Fibroblast of lung (primary cell): ENCODE measurements at places on chromosomes 16 and 17.

DNA sequence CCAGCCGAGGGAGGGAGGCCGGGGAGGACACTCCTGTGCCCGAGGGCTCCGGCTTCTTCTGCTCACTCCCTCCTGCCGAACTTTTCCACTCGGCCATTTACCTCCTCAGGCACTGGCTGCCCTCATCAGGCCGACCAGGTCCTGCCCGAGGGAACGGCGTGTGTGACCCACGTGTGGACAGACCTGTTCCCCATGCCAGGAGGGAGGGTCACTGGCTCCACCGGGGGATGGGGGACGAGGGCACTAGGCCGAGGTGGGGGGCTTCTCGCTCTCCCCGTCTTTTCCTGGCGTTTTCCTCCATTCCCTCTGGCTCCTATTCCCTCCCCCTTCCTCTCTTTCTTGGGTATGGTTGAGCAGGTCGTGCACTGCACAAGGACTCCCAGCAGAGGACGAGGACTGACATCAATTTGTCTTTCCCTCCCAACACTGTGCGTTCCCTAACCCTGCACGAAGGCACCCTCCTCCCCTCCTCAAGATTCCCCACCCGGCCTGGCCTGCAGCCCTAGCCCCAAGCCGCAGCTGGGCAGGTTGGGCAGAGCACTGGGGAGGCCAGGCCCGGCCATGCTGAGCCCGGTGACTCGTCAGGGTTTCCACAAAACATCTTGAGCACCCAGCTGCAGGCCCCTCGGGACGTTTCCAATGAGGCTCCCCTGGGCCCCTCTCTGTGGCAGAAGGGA, 3.2 kb upstream of the IL17C start:
- DNase-seq, result no peak

DNA sequence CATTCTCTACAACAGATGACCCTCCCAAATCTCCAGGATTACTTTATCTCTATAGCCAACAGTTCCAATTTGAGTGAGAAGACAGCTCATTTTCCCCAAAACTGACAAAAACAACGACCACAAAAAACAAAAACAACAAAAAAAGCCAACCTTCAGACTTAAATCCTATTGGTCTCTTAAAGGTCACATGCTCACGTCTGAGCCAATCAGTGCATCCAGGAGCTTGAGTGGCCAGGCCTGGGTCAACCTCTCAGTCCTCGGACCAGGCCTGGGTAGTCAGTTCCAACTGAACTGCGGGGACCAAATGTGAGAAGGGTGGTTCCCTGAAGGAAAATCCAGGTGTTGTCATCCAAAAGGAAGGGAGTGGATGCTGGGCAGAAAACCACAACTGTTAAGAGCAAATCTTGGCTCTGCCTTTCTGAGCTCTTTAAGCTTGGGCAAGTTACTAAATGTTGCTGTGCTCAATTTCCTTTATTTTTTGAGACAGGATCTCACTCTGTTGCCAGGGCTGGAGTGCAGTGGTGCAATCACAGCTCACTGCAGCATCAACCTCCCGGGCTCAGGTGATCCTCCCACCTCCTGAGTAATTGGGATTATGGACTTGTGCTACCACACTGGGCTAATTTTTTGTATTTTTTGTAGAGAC, 43.0 kb upstream of the MSI2 start:
- DNase-seq, result no peak

GRCh38 chr17:55368706-55369105, 52.9 kb downstream of the MMD start:
- DNase-seq, result no peak

DNA sequence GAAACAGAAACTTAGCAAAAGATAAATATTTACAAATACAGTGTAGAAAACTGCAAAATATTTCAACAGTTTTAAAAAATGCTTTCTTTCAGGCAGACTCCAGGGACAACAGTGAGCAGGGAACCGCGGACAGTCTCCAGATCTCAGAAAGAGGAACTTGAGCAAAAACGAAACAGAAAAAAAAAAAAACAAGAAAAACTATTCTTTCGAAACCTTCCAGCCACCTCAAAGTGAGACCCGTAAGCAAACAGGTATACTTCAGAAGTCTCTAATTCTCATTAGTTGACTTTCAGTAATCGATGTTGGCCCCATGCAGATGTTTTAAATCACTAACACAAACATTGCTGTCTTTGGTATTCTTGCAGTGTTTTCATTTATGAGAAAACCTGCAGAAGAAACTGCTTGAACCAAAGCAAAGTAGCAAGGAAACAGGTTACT, 15.7 kb upstream of the CCL1 start:
- DNase-seq, result no peak
